ENCODE measurements at places on chromosomes 4 and X.

GRCh38 chr4:184154199-184154598, 63.5 kb downstream of the ENPP6 start:
- no peak for DNase-seq

DNA sequence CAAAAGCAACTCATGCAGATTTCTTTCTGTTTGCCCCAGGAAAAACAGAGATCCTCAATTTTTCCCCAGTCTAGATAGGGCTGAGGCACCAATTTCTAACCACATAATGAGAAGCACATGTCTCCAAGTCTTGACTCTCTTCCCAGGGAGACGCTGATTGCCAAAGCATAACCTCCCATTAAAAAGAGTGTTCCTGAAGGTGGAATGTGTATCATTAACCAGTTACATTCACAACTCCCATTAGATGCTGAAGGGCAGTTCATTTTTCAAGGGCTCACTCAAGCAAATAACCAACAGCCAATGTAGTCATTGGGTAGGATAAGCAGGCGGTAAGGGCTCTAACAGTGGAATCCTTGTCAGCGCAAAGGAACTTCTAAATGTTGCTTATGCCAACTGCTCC, 27.5 kb downstream of the TMEM47 start:
- no peak for DNase-seq

DNA sequence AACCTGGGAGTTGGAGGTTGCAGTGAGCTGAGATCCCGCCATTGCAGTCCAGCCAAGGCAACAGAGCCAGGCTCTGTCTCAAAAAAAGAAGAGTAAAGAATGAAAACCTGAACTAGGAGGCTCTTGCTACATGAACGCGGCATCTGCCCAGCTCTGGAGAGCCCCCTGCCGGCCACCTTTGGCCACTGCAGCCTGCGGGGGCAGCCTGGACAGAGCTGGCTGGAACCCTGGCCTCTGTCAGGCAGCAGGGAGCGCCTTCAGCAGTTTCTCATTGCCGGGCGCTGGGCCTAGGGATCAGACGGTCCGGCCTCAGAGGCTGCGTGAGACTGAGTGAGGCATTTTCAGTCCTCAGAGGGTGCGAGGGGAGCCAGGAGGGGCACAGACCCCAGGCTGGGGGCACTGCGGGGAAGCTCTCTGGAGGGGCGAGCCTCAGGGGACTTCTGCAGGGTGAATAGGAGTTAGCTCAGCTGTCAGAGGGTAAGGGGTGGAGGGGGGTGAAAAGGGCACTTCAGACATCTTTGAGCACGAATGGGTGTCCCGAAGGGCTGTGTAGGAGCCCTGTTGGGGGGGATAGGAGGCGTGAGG, 17.5 kb downstream of the DOK7 start:
- DNase-seq = peak; percentile 50

GRCh38 chr4:42965326-42965725, 72.8 kb downstream of the GRXCR1 start:
- no peak for DNase-seq

GRCh38 chrX:51151734-51152133, 180.9 kb upstream of the NUDT10 start:
- DNase-seq = no peak

GRCh38 chrX:109719264-109719663, 13.8 kb downstream of the ACSL4 start:
- DNase-seq = no peak

DNA sequence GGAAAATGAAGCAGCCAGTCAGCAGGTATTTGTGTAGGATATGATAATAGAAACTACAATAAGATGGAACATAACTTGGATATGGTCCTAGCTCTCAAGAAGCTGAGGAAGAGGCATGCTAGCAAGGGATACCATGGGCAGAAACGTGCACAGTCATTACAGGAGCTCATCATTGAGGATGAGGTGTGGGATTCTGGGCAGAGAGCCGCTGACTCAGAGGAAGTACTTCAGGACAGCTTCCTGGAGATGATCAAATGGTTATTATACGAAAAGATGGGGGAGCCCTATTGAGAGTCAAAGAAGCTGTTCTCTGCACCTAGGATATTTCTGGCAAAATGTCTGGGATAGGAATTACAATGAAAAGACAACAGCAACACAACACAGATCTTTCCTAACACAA, 116.0 kb upstream of the PDE5A start:
- no peak for DNase-seq

- no peak for DNase-seq
These were observed 14.0 kb downstream of the MTM1 start for GRCh38 chrX:150582338-150582948.

DNA sequence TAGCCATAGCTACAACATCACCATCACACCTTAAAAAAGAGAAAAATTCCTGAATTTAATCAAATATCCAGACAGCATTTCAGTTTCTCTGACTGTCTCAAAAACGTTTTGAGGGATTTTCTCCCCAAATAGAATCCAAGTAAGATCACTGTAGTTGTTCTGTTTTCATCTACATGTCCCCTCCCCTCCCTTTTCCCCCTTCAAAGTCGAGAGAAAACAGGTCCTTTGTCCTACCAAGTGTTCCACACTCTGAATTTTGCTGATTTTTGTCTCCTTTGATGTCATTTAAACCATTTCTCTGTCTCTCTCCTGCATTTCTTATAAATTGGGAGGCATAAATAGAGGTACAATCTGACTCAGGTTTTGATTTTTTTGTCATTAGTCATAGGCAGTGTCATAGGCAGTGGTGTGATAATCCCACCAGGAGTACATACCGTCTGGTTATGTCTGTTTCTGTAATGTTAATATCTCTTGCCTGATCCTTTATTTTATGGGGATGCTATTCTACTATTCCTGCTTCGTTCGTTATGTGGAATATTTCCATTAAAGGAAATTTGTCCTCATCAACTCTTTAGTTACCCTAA, 348.6 kb downstream of the PTTG2 start:
- DNase-seq = no peak

- no peak for DNase-seq
These were observed 8.1 kb downstream of the SEPTIN6 start for GRCh38 chrX:119684916-119685224.

- no peak for DNase-seq
These were observed 166.1 kb downstream of the LRBA start for GRCh38 chr4:150849016-150849415.

GRCh38 chr4:185011408-185011807, 6.9 kb upstream of the HELT start:
- DNase-seq = no peak

GRCh38 chr4:139943277-139943676, 210.7 kb downstream of the MAML3 start:
- DNase-seq = no peak

- DNase-seq = no peak
These were observed 221.1 kb upstream of the DIPK2B start for GRCh38 chrX:45421806-45422205.

GRCh38 chrX:13430136-13430827, 110.4 kb upstream of the ATXN3L start:
- no peak for DNase-seq

GRCh38 chrX:66014556-66014955, 25.3 kb downstream of the VSIG4 start:
- DNase-seq = no peak

- DNase-seq = no peak
These were observed 863 bp upstream of the XPNPEP2 start for GRCh38 chrX:129737916-129738315.

- no peak for DNase-seq
These were observed 62.3 kb downstream of the FAM184B start for GRCh38 chr4:17719106-17719505.

DNA sequence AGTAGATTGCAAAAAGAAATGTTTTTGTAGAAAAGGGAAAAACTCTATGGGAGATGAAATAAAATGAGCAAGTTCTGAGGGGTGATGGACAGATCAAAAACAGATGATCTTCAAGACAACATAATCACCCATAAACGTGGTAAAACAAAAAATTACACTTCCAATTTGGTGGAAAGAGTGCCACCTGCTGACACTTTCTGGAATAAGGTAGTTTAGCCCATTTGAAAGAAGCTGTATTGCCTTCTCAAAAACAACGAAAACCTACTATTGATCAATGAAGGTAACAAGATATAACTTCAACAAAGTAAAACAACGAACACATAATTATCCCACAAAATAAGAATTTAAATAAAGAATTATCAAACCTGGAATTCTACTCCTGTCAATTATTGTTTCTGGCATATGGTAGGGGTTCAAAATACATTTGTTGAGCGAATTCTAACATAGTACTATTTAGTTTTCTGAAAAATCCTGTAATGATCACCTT, 2.5 kb downstream of the COQ2 start:
- DNase-seq = peak; percentile 77

- no peak for DNase-seq
These were observed 390.8 kb downstream of the HNRNPD start for GRCh38 chr4:81982846-81983540.

DNA sequence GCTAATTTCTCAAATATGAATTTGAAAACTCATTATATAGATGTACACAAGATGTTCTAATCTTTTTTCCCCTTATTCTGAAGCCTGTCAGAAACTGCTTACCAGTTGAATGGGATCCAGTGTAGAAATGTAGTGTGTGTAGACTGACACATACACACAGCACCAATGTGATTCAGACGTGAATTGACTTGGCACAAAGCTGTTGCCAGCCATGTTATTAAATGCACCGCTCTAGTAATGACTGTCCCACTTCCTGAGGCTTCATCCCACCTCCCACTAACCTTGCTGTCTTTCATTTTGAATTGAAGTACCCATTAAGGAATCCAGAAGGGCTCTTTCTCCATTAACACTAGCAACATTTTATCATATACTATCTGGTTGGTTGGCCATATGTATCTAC, 146.6 kb downstream of the PPA2 start:
- DNase-seq = no peak

DNA sequence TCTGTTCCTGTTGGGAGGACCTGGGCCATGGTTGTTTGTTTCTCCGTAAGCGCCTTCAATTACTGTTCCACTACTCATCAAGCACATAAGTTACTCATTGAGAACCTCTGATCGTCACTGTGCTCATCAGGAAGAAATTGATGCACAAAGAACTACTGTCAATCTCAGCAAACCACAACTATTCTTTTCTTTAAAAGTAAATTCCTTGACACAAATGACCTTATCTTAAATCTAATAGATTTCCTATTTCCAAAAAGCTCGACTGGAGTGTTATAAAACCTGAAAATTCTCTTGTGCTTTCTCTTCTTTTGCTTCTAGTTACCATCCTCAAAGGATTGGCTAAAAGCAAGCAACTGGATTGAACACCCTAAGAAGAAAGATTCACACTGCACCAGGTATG, at the start of gene MUC7:
MUC7 (plus strand) TSS at position 301 of the 400 bp plus-strand sequence. CDS start 1,825 bp downstream, outside the sequence.
- DNase-seq = no peak

GRCh38 chr4:93320356-93320755, 508.2 kb upstream of the ATOH1 start:
- DNase-seq = no peak

DNA sequence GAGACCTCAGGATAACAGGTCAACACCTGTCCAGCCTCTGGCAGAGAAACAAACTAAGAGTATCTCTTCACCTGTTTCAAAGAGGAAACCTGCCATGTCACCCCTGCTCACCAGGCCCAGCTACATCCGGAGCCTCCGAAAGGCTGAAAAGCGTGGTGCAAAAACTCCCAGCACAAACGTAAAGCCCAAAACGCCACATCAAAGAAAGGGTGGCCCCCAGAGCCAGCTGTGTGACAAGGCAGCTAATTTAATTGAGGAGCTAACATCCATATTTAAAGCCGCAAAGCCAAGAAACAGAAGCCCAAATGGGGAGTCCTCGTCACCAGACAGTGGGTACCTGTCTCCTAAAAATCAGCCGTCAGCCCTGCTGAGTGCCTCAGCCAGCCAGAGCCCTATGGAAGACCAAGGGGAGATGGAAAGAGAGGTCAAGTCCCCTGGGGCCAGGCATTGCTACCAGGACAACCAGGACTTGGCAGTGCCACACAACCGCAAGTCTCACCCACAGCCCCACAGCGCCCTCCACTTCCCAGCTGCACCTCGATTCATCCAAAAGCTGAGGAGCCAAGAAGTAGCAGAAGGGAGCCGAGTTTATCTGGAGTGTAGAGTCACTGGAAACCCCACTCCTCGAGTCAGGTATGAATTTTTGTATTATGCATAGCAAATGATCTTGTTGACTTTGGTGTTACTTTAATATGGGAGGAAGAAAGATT, 15.1 kb downstream of the PALLD start:
- DNase-seq = peak; percentile 60

DNA sequence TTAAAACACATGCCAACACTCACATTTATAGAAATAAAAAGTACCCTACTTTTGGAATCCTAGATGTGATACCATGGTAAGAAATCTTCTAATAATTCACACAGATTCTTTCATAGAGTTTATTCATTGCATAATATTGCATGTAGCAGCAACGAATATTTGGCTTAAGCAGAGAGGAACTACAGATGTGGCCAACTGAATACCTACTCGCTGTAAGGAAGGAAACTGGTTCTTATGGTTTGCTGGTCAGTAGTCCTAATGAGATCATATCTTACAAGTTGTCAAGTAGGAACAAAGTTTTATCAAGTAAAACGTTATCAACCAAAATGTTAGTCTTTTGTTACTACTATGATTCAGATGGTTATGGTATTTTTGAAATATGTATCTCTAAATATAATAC, 996.1 kb downstream of the PDHA2 start:
- DNase-seq = no peak

DNA sequence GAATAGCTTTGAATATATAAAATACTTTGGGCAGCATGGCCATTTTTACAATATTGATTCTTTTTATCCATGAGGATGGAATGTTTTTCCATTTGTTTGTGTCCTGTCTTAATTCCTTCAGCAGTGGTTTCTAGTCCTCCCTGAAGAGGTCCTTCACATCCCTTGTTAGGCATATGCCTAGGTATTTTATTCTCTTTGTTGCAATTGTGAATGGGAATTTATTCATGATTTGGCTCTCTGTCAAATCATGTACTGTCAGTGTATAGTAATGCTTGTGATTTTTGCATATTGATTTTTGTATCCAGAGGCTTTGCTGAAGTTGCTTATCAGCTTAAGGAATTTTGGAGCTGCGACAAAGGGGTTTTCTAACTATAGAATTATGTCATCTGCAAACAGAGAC, 18.5 kb downstream of the UGT2B15 start:
- DNase-seq = no peak

- no peak for DNase-seq
These were observed 381.0 kb upstream of the BOD1L1 start for GRCh38 chr4:14008494-14008893.

GRCh38 chr4:25862411-25863346, at the start of gene SEL1L3:
Gene SEL1L3 (minus strand): TSS chr4:25862988. CDS start chr4:25862836, 152 bp downstream.
- DNase-seq = no peak

- DNase-seq = no peak
These were observed 32.7 kb upstream of the TCEANC start for GRCh38 chrX:13620207-13620606.
